ENCODE measurements at places on chromosomes 12 and 14.

- DNase-seq, result no peak
Observed at GRCh38 chr12:72074065-72074464, 135.4 kb downstream of the TPH2 start.

DNA sequence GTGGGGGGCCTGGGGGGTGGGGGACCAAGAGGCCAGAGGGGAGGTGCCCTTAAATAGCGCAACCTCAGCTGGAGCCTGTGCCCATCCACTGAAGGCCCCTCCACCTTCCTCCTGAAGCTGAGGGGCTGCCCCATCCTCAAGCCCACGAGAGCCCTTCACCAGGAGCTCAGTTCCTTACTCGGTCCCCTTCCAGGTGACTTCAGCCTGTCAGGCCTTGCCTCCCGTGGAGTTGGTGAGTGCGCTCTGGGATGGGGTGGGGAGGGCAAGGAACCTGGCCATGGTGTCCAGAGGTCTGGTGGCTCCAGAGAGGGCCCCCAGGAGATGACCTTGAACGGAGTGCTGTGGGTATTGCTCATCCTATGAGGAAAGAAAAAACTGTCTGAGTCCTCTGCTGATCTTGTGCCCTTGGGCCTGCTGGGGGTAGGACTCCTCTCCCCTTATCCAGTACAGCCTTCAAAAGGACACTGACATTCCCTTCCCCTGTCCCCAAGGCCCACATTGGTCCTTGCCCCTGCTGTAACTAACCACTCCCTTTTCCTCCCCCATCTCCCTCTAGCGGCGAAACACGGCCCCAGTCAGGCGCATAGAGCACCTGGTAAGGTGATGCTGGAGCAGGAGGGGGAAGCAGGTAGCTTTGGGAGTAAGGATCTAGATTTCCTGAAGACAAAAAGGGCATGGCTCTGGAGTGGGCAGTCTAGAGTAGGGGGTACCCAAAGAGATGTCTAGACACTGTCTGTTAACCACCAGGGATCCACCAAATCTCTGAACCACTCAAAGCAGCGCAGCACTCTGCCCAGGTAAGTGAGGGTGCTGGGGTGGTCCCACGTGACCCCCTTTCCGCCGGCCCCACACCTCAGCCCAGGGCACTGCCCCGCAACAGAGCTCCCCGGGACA lies 3.6 kb downstream of the TNS2 start:
- no peak for DNase-seq

- no peak for DNase-seq
Observed at GRCh38 chr12:442235-442884, 17.4 kb upstream of the B4GALNT3 start.

- no peak for DNase-seq
Observed at GRCh38 chr12:103677905-103678304, 90.8 kb downstream of the STAB2 start.

DNA sequence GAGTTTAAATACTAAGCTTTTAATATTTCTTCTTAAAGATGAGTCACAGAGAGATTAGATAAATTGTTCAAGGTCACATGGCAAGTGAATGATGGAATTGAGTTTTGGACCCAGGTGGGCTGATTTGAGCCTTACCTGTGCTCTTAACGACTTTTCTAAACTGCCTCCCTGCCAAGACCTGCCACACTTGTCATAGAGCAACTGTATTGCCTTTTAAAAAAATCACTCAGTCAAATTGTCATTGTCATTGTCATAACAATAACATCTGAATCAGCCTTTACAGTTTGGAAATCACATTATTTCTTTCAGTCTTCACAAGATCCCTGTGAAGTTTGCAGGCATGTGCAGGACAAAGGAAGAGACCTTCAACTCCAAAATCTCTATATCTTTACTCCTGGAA lies 25.7 kb downstream of the SLC4A8 start:
- DNase-seq, result no peak

DNA sequence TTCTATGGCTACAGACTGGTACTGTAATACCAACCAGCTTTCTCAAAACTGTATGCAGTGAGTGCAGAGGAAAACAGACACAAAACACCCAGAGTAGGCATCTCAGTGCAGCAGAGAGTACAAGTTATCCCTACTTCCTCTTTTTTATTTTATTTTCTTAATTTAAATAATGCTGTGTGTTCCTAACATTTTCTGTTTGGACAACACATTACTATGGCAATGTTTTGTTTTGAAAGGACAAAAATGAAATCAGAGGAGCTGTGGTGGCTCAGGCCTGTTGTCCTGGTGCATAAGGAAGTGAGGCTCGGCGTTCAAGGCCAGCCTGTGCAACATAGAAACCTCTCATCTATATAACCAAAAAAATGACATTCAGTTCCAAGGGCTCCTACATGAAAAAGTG lies 33.7 kb upstream of the SELPLG start:
- DNase-seq, result no peak

DNA sequence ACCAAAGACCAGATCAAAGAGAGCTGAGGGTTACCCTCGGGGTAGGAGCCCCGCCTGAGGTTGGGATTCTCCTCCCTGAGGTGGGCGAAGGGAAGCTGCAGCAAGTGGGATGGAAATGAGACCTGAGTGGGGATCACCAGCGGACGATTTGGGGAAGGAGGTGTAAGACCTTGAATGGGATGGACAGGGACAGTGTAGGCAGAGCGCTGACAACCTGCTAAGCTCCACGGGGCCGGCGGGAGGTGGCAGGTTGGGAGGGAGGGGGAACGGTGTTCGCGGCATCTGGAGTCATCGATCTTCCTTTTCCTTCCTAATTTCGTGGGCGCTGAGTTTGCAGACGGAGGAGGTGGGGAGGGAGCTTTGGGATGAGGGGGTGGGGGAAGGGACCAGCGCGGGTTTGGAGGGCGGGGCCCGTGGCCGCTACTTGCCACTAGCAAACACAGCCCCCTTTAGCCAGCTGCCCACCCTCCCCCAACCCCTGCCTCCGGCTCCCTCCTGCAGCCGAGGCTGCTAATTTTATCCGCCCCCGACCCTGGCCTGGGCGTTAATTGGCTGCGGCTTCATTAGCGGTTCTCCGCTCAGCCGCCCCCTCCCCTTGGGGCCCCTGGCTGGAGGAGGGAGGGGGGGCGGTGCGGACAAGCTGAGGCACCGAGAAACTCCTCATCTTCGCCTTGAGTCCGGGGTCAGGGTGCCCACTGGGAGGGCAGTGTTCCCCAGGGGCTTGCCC lies 2.8 kb upstream of the SHMT2 start:
- DNase-seq, result no peak

GRCh38 chr14:85531141-85531586 lies 1.2 kb downstream of the FLRT2 start:
- DNase-seq, result no peak

DNA sequence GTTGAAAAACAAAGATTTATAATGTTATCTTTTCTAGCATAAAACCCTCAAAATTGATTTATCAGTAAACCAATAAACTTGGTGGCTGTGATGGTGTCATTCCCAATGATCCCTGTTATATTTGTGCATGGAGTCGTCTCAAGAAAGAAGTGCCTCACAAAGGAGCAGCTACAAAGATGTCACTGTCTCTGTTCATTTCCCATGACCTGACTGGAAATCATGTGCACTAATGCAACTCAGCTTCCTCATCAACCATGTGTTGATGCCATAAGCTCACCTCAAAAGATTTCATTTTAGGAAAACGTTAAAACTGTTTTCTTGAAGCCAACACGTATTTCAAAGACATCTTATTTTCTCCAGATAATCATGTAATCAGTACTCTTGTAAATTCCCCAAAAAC lies 28.8 kb downstream of the CLEC1A start:
- DNase-seq, result no peak

DNA sequence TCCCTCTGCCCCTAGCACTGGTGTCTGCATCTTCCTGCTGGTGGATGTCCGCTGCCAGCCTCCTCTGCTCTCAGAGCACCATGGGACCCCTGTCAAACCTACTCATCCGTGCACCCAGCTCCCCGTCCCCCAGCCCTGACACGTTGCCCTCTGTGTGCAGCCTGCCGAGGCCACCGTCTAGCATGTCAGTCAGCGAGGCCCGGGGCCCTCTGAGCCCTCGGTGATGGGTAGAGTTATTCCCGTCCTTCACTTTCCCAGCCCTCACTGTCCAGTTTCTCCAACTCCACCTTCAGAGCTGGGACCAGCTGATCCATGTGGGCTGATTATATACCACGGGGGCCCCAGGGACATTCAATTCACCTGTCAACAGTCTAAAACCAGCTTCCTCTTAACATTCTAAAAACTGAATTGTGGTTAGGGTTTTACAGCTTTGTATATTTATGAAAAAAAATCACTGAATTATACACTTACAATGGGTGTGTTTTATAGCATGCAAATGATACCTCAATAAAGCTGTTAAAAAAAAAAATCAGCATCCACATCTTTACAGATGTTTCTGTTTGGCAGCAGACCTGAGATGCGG lies 61.3 kb downstream of the CCDC88C start:
- no peak for DNase-seq

GRCh38 chr12:124222368-124223245 lies 72.3 kb upstream of the RFLNA start:
- DNase-seq, result no peak

DNA sequence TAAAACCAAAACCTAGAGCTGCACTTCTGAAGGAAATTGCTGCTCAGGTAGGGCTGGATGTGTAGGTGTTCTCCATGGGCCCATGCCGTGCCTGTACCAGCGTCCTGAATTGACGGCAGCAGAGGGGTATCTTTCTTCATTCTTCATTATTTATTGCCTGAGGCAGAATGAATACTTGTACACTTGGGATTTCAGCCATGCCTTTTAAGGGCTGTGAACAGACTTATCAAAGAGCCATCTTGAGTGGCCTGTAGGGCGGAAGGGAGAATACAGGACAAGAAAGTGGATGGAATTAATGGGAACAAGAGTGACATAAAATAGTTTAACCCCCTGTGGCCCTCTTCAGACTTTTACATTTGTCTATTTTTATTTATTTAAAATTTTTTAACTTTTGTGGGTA lies 61.4 kb downstream of the RASSF3 start:
- DNase-seq, result no peak

GRCh38 chr12:44397631-44398030 lies 478.5 kb downstream of the NELL2 start:
- no peak for DNase-seq

GRCh38 chr12:74381958-74382357 lies 155.7 kb upstream of the ATXN7L3B start:
- DNase-seq, result no peak

DNA sequence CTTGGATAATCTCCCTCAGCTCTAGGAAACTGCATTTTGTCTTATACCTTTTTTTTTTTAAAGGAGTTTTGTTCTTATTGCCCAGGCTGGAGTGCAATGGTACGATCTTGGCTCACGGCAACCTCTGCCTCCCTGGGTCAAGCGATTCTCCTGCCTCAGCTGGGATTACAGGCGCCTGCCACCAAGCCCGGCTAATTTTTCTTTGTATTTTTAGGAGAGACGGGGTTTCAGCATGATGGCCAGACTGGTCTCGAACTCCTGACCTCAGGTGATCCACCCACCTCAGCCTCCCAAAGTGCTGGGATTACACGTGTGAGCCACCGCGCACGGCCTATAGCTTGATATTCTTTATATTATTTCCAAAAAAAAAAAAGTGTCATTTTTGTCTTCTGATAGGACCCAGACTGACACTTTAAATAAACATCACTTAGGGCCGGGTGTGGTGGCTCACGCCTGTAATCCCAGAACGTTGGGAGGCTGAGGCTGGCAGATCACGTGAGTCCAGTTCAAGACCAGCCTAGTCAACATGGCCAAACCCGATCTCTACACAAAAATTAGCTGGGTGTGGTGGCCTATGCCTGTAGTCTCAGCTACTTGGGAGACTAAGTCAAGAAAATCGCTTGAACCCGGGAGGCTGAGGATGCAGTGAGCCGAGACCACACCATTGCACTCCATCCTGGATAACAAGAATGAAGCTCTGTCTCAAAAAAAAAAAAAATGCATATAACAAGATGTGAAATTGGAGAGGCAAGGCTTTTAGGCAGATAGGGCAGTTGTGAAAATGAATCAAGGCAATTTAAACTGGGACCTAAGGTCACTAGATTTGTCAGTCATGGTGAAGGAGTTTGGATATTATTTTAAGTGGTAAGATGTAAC lies 18.4 kb downstream of the SLC2A3 start:
- no peak for DNase-seq

DNA sequence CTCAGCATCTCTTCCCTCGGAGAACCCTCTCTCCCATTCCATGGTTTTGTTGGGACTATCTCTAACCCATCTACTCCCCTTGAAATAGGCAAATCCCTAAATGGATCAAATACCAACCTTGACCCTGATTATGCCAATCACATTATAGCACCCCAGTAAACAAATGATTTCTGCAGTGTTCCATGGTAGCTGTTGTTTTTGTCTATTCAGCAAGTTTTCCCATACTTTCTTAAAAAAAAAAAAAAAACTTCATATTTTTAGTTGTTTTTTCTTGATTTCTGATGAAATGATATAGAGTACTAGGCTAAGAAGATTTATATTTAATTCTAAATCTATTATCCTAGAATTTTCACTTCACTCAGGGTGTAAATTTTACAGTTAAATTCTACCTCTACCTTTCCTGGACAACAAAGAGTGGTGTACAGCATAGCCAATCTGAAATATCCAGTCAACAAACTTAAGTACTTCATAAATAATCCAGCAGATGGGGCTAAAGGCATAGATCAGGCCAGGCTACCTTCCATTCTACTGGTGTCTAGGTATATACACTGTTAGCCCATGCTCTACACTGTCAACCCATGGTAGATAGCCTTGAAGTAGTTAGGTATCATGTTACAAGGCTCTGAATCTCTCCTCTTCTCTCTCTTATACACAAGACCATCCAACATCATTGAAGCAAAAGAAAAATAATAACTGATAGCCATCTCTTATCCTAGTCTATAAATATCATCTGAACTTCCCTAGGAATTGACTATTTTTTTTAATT lies 82.2 kb downstream of the PLEKHG7 start:
- DNase-seq, result no peak

DNA sequence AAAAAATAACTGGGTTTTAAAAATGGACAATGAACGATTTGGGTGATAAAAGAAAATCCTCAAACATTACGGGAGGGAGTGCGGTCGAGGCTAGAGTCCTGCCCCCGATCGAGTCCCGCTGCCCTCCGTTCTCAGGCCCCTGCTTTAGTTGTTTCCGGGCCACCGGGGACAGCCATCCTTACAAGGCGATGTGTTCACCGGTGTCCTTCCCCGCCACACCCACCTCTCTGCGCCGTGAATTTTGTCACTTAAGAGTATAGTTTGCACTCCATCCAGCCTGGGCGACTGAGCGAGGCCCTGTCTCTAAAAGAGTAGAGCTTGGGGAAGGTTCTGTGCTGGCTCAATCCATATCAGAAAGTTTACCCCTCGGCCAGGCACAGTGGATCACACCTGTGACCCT lies 2.9 kb downstream of the ULK1 start:
- DNase-seq, result no peak

- DNase-seq, result no peak
Observed at GRCh38 chr12:29104516-29104915, 44.6 kb upstream of the FAR2 start.

- DNase-seq, result no peak
Observed at GRCh38 chr12:71846322-71846940, 6.9 kb downstream of the TBC1D15 start.

GRCh38 chr12:48489012-48489411 lies 6.7 kb downstream of the C12orf54 start:
- DNase-seq, result no peak

- no peak for DNase-seq
Observed at GRCh38 chr12:125129179-125129571, 63.9 kb downstream of the AACS start.

Data from stimulated activated CD8-positive, alpha-beta memory T cell treated with anti-CD3 and anti-CD28 coated beads, Interleukin-15, amount 100 ng/mL, for 24 hours (primary cell).